Kidney capillary endothelial cell (primary cell): ENCODE measurements at places on chromosomes 3 and 15.

- no peak for DNase-seq
These were observed 14.8 kb upstream of the NPTN start for GRCh38 chr15:73648014-73648295.

DNA sequence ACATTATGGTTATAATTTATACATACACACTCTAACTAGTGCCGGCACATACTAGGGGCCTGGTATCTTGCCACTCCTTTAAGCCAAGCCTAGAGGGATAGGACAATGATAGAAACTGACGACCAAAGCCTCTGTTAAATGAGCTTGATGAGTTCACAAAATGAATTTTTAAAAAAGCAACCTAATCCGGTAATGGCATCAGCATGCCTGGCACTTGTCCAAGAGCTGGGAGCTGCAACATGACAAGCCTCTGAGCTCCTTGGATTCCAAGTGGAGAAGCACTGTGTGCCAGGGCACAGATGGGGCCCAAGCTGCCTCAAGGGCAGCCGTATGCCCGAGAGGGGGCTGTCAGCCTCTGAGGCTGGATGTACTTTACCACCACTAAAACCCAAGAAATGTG is 9.7 kb downstream of the ETV5 start:
- DNase-seq: no peak

DNA sequence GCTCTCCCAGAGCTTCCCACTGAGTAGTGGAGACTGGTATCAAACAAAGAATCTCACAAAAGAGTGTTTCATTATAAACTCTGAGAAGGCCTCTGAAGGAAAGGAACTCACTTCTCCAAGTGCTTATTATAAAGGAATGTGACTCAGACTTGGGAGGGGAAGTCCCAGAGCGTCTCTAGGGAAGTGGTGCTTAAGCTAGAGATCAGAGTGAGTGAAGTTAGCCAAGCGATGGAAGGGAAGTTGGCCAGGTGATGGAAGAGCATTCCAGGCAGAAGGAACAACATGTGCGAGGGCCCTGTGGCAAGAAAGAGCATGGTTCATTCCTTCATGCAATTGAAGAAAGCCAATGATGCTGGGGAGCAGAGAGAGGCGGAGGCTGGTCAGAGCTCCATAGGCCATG is 2.3 kb downstream of the XYLB start:
- peak; percentile 53 for DNase-seq

GRCh38 chr15:49645277-49645676 is 24.4 kb downstream of the DTWD1 start:
- no peak for DNase-seq

- DNase-seq: no peak
These were observed 307.3 kb downstream of the ZIC4 start for GRCh38 chr3:147099076-147099475.

DNA sequence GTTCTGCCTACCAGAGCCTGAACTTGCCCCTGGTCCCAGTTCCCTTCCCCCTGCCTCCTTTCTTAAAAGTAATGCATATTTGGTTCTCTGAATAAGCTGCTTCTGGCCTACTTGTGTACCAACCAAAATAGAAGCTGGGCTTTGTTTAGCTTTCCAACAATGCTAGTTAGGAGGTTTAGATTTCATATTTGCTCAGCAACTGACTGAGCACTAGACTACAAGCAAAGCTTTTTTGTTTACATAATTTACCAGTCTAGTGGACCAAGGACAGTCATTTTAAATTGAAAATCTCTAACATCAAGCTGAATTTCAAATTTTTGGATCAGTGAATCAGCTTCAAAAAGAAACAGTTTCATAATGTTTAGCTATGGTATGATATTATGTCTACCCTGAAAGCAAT is 331.2 kb downstream of the ULK4 start:
- no peak for DNase-seq

GRCh38 chr3:126621171-126621570 is 33.8 kb downstream of the TXNRD3 start:
- no peak for DNase-seq

DNA sequence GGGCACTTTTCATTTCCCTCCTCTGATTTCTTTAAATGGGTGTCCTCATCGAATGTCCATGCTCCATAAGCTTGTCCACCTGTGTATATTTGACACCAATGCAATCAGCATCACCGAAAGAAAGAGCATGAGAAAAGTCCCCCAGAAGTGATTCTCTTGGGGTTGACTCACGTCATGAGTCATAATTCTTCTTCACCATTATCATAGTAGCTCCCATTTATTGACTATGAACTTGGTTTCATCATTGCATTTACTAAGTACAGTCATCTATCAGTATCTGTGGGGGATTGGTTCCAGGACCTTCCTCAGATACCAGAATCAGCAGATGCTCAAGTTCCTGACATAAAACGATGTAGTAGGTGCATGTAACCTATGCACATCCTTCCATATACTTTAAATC is 372.5 kb upstream of the CFAP20DC start:
- DNase-seq: no peak
